ENCODE measurements at places on chromosomes 13 and 19. TPM values are rescaled to one million over a fixed set of nuclear protein-coding genes. Genes with fewer than 3 reads are reported as not detected.

Gene MCEMP1
- total RNA-seq = not detected

Gene TNFRSF19
- total RNA-seq = 0.11 TPM

Gene GPC6
- not detected for total RNA-seq

Gene LILRB1
- total RNA-seq = 0.92 TPM

Gene RNF113B
- total RNA-seq = not detected

Gene RCBTB2
- 31.5 TPM for total RNA-seq

Gene C5AR1
- total RNA-seq = 1.0 TPM

DNA sequence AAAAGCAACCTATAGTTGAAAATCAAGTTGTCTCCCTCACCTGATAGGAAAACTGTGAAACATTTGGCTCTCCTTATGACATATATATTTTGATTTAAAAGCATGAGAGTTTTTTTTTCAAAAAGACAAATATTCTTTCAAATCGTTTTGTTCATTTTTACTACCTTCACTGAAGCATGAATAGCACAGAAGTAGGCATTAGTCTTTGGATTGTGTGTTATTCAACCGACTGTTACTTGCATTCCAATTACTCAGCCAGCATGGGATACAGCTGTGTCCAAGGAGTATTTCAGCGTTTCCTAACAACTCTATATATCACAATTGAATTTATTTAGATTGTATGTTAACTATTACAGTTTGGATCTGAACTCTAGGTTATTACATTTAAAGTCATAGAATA lies 135.2 kb downstream of the PCDH9 start:
- no peaks in the 10 kb centered on the region for H3K36me3 ChIP-seq
- no peak overlapping the region for H3K27ac ChIP-seq
- DNase-seq = no peak
- H3K4me3 ChIP-seq = no peak overlapping the region
- H3K4me1 ChIP-seq = no peaks in the 10 kb centered on the region
- H3K27me3 ChIP-seq = no peaks in the 10 kb centered on the region

- no peaks in the 10 kb centered on the region for H3K36me3 ChIP-seq
- H3K27me3 ChIP-seq = no peaks in the 10 kb centered on the region
- H3K4me1 ChIP-seq = peaks cover 62% of the 10 kb centered on the region
- no peak for DNase-seq
- H3K4me3 ChIP-seq = no peak overlapping the region
- no peak overlapping the region for H3K27ac ChIP-seq
Measured at GRCh38 chr19:6062961-6063575, 47.2 kb downstream of the RFX2 start.

DNA sequence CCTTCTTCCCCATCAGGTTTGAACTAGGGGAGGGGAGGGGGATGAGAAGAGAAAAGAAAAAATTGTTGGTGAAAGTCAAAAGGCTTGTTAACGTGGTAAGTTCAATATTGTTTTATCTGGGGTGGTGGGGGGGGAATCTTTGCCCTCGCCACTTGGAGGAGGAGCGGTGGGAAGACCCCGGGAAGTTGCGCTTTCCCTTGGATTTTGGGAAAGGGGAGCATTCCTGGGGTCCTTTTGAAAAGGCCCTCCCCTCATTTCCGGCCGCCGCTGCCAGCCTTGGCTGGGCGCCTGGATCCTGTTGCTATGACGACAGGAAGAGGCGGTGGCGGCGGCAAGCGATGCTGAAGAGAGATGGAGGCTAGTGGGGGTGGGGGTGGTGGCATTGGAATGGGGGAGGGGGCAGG lies 4.6 kb upstream of the CACNG8 start:
- no peaks in the 10 kb centered on the region for H3K4me1 ChIP-seq
- peaks cover 57% of the 10 kb centered on the region for H3K27me3 ChIP-seq
- H3K36me3 ChIP-seq = no peaks in the 10 kb centered on the region
- H3K27ac ChIP-seq = no peak overlapping the region

GRCh38 chr13:36142735-36143134 lies 11.6 kb upstream of the DCLK1 start:
- DNase-seq = no peak
- H3K4me3 ChIP-seq = no peak overlapping the region
- no peak overlapping the region for H3K27ac ChIP-seq
- no peaks in the 10 kb centered on the region for H3K27me3 ChIP-seq
- H3K4me1 ChIP-seq = no peaks in the 10 kb centered on the region
- H3K36me3 ChIP-seq = no peaks in the 10 kb centered on the region

DNA sequence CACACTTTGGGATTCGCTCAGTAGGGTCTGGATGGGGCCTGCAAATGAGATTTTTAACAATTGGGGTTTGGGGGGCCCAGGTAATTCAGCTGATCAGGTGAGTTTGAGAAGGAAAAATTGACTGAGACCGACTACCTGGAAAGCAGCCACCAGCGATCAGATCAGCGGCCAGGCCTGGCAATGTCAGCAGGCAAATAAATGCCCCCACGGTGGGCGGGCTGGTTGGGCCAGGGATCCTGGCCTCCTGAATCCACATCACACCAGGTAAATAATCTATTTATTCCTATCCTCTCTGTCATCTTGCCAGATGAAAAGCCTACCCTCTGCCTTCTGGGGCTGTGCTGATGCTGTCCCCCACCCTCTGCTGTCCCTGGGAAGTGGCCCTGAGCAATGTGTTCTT lies 9.4 kb downstream of the NAPA start:
- no peak overlapping the region for H3K27ac ChIP-seq
- H3K4me3 ChIP-seq = no peak overlapping the region
- peaks cover 20% of the 10 kb centered on the region for H3K36me3 ChIP-seq
- no peaks in the 10 kb centered on the region for H3K27me3 ChIP-seq
- no peak for DNase-seq
- H3K4me1 ChIP-seq = peaks cover 4% of the 10 kb centered on the region

GRCh38 chr19:57241176-57241575 lies 744 bp downstream of the ZNF805 start:
- no peaks in the 10 kb centered on the region for H3K27me3 ChIP-seq
- DNase-seq = no peak
- H3K4me3 ChIP-seq = peak overlapping the region; percentile 89
- H3K4me1 ChIP-seq = peaks cover 24% of the 10 kb centered on the region
- H3K27ac ChIP-seq = peak overlapping the region; percentile 90

DNA sequence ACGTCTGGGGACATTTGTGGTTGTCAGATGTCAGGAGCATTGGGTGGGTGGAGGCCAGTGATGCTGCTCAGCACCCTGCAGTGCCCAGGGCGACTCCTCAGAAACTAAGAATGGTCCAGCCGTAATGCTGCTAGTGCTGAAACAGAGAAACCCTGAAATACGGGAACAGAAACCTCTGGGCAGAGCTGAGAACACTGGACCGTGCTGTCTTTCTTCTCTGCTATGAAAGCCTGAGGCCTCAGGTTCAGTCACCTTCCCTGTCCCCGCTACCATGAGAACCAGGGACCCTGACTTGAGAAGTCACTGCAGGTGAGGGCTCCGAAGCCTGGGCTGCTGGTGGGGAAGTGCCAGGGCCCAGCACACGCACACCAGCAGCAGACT lies 13.4 kb downstream of the CAPS start:
- no peak for DNase-seq
- H3K27ac ChIP-seq = no peak overlapping the region
- H3K36me3 ChIP-seq = peaks cover 54% of the 10 kb centered on the region

GRCh38 chr19:18719541-18719940 lies 36.1 kb downstream of the CRTC1 start:
- no peak overlapping the region for H3K4me3 ChIP-seq
- DNase-seq = no peak
- H3K4me1 ChIP-seq = peaks cover 8% of the 10 kb centered on the region

- no peaks in the 10 kb centered on the region for H3K36me3 ChIP-seq
- H3K27me3 ChIP-seq = no peaks in the 10 kb centered on the region
- no peak for DNase-seq
- H3K4me3 ChIP-seq = no peak overlapping the region
- H3K27ac ChIP-seq = no peak overlapping the region
Measured at GRCh38 chr13:70905035-70905434, 796.8 kb upstream of the KLHL1 start.

GRCh38 chr19:21581646-21582240 lies 76.3 kb downstream of the ZNF429 start:
- no peak overlapping the region for H3K4me3 ChIP-seq
- no peak overlapping the region for H3K27ac ChIP-seq
- H3K36me3 ChIP-seq = peaks cover 15% of the 10 kb centered on the region
- no peaks in the 10 kb centered on the region for H3K27me3 ChIP-seq
- DNase-seq = no peak

DNA sequence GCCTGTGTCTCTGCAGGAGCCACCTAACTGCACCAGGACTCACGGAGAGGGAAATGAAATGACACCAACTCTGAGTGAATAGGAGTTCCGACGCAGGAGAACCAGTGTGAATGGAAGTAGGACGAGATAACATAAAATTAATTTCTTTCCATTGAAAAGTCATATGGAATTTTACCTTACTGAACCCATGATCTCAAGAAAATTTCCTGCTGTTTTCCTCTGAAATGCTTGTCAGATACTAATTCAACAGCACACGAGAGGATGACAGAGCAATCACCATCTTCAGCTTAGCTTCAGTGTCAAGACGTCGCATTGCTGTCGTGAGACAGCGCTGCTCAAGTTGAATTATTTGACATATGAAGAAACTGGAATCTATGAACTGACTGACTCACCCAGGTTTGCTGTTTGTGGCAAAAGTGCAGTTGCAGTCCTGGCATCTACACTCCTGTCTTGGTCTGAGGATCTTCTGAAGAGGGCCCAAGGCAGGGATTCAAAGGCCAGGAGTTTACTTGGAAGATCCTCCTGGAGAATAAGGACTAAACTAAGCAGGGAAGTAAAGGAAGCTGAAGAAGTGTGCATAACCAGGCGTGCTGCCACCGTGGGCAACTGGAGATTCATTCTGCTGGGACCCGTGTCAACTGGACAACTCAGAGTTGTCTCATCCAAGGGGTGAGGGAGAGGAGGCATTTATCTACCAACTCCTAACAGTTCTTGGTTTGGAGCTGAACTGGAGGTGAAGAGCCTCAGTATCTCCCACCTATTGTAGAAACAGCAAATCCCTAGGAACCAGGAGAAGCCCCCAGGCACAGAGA lies 214.4 kb upstream of the IRS2 start:
- no peak overlapping the region for H3K4me3 ChIP-seq
- H3K27me3 ChIP-seq = no peaks in the 10 kb centered on the region
- no peak overlapping the region for H3K27ac ChIP-seq
- no peaks in the 10 kb centered on the region for H3K36me3 ChIP-seq

GRCh38 chr13:66312312-66313087 lies 917.6 kb downstream of the PCDH9 start:
- H3K4me3 ChIP-seq = no peak overlapping the region
- H3K4me1 ChIP-seq = no peaks in the 10 kb centered on the region

DNA sequence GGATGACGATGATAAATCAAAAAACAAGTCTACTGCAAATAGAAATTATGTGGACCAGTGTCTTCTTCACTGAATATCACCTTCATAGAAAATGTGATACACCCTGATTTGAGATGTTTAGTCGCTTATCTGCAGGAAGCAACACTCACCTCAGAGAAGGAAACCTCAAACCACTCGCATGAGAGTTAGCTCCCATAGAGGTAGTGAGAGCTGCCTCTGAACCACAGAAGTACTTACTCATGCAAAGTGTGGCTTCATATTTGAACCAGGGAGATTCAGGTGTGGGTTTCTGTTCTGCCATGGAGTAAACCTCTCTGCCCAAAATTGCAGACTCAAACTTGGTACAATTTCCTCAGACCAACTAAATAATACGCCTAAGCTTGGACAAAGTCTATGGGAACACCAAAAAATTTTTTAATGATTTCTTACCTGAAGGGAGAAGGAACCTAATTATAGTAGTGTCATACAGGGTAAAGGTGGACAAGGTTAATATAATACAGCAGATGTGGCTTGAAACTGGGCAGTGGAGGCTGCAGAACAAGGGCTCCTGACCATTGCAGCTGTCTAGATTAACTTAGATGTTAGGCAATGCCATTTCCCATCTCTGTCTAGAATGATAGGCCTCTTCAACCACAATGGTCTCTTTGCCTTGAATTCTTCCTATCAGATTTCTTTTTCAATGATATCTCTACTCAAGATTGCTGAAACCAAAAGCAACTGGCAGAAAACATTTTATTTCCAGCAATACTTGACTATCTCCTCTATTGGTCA lies 29.6 kb upstream of the RCBTB2 start:
- H3K27ac ChIP-seq = peak overlapping the region; percentile 90
- peaks cover 14% of the 10 kb centered on the region for H3K27me3 ChIP-seq
- peaks cover 51% of the 10 kb centered on the region for H3K36me3 ChIP-seq
- peaks cover 77% of the 10 kb centered on the region for H3K4me1 ChIP-seq
- peak; percentile 93 for DNase-seq

- H3K4me1 ChIP-seq = no peaks in the 10 kb centered on the region
- H3K4me3 ChIP-seq = no peak overlapping the region
- no peaks in the 10 kb centered on the region for H3K36me3 ChIP-seq
- DNase-seq = no peak
Measured at GRCh38 chr13:75458696-75459422, 23.1 kb downstream of the TBC1D4 start.

GRCh38 chr19:10450191-10450852 lies 30.0 kb downstream of the PDE4A start:
- no peak overlapping the region for H3K4me3 ChIP-seq
- H3K27ac ChIP-seq = no peak overlapping the region
- DNase-seq = no peak
- H3K27me3 ChIP-seq = no peaks in the 10 kb centered on the region
- H3K4me1 ChIP-seq = peaks cover 29% of the 10 kb centered on the region

DNA sequence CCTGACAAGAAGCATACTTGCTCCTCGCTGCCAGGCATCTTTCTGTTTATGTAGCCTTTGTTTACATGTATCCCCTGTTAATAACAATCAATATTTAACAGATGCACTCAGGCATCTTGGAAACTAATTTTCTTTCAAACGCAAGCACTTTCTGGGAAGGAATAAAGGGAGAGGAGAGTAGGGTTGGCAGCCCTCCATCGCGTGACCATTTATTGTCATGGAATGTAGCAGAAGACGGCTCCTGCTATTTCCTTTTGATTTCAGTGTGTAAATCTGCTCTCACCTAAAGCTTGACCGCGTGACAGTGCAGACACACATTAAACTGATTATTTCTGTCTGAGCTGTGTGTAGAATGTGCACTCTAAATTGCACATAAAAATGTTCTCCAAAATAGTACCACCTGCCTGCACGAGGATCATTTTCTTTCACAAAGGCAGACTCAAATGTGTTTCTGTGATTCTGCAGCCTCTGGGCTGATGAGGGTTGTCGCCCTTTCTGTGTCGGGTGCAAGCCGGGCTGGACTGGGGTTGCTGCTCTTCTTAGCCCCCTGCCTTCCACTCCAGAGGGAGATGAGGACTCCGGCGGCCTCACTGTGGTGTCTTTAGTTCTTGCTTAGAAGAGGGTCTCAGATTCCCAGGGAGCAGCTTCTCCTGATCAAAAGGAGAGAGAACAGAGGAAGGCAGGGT lies 223.5 kb upstream of the MAB21L1 start:
- H3K4me3 ChIP-seq = no peak overlapping the region
- H3K36me3 ChIP-seq = no peaks in the 10 kb centered on the region
- H3K27ac ChIP-seq = no peak overlapping the region
- H3K4me1 ChIP-seq = no peaks in the 10 kb centered on the region
- H3K27me3 ChIP-seq = no peaks in the 10 kb centered on the region

Measured in activated CD8-positive, alpha-beta T cell treated with anti-CD3 and anti-CD28 coated beads, Interleukin-2, amount 10 ng/mL, durations not matched to agents 7 days and 5 days (primary cell).